ENCODE measurements at places on chromosomes 3 and 15. TPM values are rescaled to one million over a fixed set of nuclear protein-coding genes. Genes with fewer than 3 reads are reported as not detected.

Gene MASP1
- total RNA-seq = 0.34 TPM

Gene WDR76
- 71.8 TPM for total RNA-seq

Gene STAC
- not detected for total RNA-seq

Gene AP2M1
- total RNA-seq = 194 TPM

Gene GP9
- not detected for total RNA-seq

Gene SCN5A
- total RNA-seq = 13.1 TPM

Gene RAB7A
- total RNA-seq = 83.8 TPM

Gene GOLGA8S
- not detected for total RNA-seq

Gene MORC1
- not detected for total RNA-seq

Gene NEK10
- total RNA-seq = 1.1 TPM

Gene UACA
- 30.3 TPM for total RNA-seq

Gene MINDY2
- total RNA-seq = 42.3 TPM

Gene EFCAB12
- not detected for total RNA-seq

Gene C3orf80
- 0.14 TPM for total RNA-seq

Gene CTXND1
- total RNA-seq = 0.10 TPM

Gene TMEM108
- total RNA-seq = 10.8 TPM

Gene ESYT3
- 0.56 TPM for total RNA-seq

Gene TGM4
- total RNA-seq = not detected

Gene CHST2
- 2.3 TPM for total RNA-seq

Gene GOLGA6L10
- total RNA-seq = not detected

Gene HHLA2
- total RNA-seq = not detected

Gene MYO1E
- 116 TPM for total RNA-seq

Gene PP2D1
- total RNA-seq = not detected

Gene PLSCR2
- not detected for total RNA-seq

Gene MBNL1
- total RNA-seq = 72.3 TPM

Gene ACOX2
- 0.26 TPM for total RNA-seq

Gene CCNB2
- total RNA-seq = 193 TPM

Gene RCCD1
- 6.8 TPM for total RNA-seq

Gene SECISBP2L
- total RNA-seq = 23.5 TPM

Gene AADACL2
- not detected for total RNA-seq

Gene GOLGA6L9
- 7.3 TPM for total RNA-seq

Gene OR5H1
- total RNA-seq = not detected

Gene P2RY1
- total RNA-seq = 1.2 TPM

Gene ATP10A
- 1.7 TPM for total RNA-seq

Gene STRA6
- total RNA-seq = 94.4 TPM

Gene CRTC3
- 15.5 TPM for total RNA-seq

Gene ADAMTS17
- total RNA-seq = 4.0 TPM

Gene CCR8
- not detected for total RNA-seq

Gene CLSTN2
- 9.5 TPM for total RNA-seq

Gene GPR62
- not detected for total RNA-seq

Gene DNASE1L3
- not detected for total RNA-seq

Gene LTK
- 4.7 TPM for total RNA-seq

Gene DNAJA4
- total RNA-seq = not detected

Gene IMPG2
- total RNA-seq = 0.20 TPM

Gene LTF
- not detected for total RNA-seq

Gene GPR149
- not detected for total RNA-seq

Gene RBM5
- 75.6 TPM for total RNA-seq

Gene SLC22A13
- total RNA-seq = 0.10 TPM

Gene SLCO2A1
- not detected for total RNA-seq

Gene TRIM59
- total RNA-seq = 39.9 TPM

Gene CACNA2D2
- total RNA-seq = not detected

Gene FAIM
- 26.6 TPM for total RNA-seq

Gene CEP19
- 2.7 TPM for total RNA-seq

Data from SJCRH30 (cell line).